CD4-positive, alpha-beta T cell treated with Interleukin-6 at 100 ng/mL for 8 hours (primary cell): ENCODE measurements at places on chromosomes 6 and 20.

- DNase-seq: peak; percentile 18
Observed at GRCh38 chr6:118650582-118651281, 659 bp downstream of the CEP85L start.

- DNase-seq: no peak
Observed at GRCh38 chr6:38163186-38164130, 343.9 kb downstream of the ZFAND3 start.

DNA sequence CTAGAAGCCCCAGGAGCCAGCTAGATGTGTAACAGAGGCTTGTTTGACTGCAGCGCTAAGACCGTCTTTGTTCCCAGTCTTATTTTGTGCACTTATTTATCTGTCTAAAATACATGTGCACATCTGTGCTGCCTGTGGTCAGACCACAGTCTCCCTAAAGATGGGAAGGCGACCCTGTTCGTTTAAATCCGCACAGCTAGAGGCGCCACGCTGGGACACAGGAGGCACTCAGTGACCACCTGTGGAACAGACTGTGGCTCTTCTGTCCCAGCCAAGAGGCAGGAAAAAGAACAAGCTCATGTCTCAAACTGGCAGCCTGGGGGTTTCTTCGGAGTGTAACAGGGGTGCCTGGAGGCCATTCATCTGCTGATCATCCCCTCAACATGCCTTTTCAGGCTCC, 66.8 kb downstream of the CPNE5 start:
- DNase-seq: no peak

DNA sequence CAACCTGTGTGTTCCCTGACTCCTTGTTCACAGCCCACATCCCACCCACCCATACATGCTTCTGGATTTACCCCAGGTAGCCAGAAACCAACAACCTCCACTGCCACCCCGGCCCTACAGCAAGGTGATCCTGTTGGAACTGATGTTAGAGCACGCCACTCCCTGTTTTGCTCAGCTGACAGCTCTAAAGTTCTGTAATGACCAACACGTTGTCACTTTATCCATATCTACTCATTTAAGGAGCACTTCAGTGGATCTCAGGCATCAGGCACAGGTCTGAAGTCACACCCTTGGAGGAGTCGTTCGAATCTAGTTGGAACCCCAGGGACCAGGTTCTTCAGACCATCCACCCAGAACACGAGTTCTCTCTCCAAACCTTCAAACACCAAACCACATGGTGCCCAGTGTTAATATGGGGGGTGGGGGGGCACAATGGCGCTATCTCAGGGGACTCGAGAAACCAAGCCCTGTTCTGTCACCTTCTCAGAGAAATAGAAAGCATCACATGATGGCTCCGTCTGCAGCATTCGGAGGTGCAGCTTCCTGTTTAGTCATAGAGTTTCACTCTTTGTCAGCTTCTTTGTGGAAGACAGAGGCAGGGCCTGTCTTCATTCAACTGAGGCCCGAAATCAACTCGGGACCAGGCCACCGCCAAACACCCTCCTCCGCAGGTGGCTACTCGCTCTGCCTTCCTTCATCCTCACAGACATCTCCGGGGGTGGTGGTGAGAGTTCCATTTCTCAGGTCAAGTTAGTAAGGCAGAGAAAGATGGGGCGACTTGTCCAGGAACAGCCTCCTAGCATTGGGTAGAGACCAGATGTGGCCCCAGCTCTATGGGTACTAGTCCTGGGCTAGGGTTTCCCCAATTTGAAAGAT, 142.2 kb downstream of the NFATC2 start:
- peak; percentile 78 for DNase-seq

DNA sequence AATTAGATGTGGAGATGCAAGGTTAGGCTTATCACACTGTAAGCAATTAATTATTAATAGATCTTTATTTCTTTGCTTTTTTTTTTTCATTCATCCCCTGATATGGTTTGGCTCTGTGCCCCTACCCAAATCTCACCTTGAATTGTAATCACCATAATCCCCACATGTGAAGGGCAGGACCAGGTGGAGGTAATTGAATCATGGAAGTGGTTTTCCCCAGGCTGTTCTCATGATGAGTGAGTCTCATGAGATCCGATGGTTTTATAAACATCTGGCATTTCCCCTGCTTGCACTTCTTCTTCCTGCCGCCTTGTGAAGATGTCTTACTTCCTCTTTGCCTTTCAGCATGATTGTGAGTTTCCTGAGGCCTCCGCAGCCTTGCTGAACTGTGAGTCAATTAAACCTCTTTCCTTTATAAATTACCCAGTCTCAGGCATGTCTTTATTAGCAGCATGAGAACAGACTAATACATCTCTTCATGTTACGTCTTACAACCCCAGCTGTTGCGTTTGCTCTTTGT, 333.8 kb downstream of the CDH26 start:
- DNase-seq: no peak

DNA sequence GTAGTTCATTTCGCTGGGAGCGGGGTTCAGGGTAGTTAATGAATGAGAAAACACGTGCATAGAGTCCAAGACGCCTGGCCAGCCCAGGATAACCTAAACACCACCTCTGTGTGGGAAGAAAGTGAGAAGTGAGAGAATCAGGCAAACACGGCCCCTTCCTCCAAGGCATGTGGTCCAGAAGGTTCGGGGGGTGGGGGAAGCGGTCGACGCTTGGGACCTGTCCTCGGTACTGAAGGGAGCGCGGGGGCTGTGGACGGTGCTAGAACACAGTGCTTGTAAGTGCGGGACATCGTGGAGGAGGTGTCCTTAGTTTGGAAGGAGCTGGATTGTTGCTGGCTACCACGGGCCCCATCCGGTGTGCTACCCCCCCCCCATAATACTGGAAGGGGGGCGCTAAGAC, 1.7 kb upstream of the VSTM2L start:
- DNase-seq: no peak

DNA sequence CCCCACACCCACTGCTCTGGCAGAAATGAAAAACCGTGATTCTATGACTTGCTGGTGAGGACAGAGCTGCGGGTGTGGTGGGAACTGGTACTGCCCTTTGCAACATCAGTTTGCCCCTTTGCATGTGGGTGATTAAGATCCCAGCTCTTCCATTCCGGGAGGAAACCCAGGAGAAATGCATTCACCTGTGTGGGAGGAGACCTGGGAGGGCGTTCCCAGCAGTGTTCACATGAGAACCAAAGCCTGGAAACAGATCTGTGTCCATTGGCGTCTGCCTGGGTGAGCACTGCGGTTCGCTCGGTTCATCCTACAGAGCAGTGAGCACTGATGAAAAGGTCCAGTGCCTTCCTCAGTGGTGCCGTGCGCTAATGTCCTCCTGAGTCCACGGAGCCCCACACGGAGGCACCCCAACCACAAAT, 89.7 kb downstream of the SMOC2 start:
- DNase-seq: no peak

DNA sequence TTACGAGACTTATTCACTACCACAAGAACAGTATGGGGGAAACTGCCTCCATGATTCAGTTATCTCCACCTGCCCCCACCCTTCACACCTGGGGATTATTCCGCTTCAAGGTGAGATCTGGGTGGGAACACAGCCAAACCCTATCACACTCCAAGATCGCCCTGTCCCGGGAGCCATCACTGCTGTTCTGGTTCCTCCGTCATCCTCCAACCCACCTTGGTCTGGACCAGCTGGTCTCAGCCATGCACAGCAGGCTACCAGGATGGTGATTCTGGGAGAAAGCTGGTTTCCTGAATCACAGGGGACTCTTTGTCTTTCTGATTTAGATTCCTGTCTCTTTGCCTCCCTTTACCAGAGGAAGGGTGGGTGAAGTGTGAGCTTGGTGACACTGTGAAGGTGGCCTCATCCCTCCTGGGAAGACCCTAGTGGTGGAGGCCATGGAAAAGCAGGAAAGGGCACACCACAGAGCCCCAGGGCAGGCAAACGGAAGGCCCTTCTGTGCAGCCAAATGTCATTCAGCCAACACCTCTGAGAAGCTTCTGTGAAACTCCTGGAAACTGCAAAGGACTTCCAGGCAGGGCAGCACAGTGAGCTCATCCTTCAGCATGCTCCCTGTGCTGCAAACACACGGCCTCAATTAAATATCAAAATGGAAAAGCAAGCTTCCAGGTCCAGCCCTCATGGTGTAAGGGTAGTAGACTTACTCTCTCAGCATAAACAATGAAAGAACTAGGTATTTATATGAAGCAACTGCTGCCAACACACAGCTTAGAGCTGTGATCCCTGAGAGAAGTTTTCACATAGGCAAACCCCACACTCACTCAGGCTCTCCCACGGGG, 169.8 kb downstream of the ANKRD60 start:
- DNase-seq: no peak

DNA sequence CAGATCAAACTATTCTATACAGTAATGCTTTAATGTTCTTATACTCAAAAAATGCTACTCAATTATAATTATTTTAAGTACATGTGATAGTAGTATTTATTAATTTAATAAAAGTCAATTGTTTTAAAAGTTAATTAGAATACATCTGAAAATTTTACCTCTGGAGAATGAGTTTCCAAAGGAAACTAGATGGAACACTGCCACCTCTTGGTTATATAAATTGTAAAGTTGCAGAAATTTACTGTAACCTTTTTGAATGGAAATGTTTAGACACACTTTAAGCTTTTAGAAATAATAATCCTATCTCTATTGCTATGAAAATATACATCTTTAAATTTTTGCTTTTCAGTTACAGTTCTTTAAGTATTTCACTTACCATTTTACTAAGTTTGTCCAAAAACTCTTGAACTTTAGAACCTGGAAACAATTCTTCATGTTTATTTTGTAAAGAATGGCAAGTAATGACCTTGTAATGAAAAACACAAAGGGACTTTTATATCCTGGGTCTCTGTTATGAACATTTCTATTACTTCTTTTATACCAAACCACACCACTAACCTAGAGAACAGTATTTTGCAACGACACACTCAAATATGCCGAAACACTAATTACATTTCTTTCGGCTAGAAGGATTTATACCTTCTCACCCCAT, 10.9 kb upstream of the BMP5 start:
- DNase-seq: no peak

DNA sequence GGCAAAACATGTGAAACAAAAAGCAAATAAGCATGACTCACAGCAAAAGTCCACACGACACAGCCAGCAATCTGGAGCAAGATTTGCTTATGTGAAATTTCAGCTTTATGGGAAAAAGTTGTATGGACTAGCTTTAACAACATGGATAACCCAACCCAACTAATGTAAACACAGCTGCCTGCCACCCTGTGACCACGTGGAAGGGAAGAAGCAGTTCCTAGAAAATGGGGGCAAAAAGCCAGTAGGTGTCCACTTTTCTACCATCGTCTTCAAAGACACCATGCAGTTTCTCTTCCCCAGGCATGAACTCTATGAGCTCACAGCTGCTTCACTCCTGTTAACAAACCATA, 425.4 kb upstream of the RNF217 start:
- no peak for DNase-seq

- no peak for DNase-seq
Observed at GRCh38 chr6:158624684-158625682, 19.6 kb downstream of the DYNLT1 start.

DNA sequence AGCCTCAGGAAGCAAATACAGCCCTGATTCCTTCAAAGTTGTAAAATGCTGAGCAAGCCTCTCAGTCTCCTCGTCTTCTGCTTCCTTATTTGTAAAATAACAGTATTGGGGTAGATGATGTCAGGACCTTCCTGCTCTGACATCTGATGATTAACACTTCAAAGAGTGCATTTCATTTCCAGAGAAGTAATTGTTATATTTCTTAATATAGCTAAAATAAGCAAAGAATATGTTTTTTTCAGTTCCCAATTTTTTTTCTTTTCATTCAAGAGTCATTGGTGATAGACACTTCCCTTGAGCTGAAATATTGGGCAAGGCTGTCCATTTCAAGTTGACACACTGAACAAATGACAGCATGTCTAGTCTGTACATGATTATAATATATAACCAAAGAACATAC, 53.4 kb downstream of the SLX4IP start:
- DNase-seq: no peak

DNA sequence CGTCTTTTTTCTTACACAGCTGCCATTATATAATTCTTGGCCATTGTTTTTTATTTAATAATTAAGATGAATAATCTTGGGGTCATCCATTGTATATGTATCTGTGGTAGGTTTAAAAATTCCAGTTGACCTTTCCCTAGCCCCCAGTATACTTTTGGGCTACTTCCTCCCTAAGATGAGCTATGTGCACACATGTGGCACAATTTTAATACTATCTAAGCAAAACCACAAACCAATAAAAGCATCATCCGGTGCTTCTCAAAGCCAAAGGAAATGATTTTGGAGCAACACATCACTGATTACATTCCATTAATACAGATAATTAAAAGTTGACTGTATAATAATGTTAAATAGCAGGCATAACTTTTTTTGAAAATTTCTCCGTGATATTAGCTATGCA, 161.2 kb downstream of the ATXN1 start:
- no peak for DNase-seq

DNA sequence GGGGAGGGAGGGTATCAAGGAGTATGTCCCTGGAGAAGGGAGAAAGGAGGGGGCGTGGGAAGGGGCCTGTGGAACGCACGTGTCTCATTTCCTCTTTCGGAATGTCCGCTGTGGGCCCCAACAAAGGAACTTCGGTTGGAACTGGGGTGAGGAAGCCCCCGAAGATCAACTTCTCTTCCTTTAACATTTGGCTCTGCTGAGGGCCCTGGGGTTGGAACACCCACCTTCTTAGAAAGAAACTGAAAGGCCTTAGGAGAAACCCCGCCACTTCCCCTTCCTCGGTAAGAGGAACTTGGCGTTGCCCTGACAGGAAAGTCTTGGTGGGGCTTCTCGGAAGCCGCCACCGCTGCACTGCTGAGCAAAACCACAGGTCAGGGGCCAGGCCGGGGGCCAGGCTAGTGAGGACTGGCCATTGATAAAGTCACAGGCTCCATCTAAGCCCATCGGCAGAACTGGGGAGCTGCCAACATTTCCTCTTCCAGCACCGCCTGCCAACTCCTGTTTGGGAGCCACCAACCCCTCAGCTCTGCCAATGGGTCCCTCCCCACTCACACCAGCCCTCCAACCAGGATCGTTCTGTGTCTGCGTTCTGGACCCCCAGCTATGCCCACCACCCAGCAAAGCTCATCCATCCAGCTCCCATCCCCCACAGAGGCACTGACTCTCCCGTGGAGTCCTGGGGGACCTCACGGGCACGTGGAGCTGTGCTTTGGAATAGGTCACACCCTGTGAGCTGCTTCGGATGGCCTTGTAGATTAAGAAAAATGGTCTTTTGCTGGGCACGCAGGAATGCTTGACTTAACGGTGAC, 44.8 kb downstream of the FGD2 start:
- peak; percentile 75 for DNase-seq

DNA sequence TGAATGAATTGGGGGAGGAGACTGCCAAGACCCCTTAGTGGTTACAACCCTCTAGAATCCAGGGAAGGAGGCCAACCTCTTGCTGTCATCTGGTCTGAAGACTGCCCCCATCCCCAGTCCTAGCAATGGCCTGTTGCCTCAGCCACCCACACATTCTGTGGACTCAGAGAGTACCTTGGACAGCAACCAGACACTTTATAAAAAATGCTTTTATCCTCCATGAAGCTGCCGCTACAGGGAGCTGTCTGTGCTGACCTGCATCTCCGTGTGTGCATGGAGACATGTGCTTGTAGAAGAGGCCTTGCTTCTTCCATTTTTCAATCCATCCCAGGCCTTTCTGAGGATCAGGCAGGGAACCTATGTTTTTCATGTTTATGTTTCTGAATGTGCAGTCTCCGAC, 15.2 kb downstream of the CDH22 start:
- no peak for DNase-seq

DNA sequence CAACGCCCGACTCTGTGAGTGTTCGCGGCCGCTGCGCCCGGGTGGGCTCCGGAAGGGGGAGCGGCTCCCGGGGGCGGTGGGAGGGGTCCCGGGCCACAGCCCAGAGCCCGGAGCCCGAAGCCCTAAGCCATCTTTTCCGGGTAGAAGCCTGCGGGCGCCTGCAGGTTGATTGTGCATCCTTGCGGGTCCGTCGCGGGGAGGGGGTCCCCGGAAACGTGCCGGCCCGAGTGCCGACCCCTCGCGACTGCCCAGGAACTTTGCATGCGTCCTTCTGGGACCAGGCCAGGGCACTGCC, 413 bp downstream of the PTPRA start:
- DNase-seq: peak; percentile 39
